ENCODE measurements at places on chromosomes 2 and 18.

- peak; percentile 85 for DNase-seq
These were observed 66.2 kb downstream of the CUL3 start for GRCh38 chr2:224518806-224519580.

DNA sequence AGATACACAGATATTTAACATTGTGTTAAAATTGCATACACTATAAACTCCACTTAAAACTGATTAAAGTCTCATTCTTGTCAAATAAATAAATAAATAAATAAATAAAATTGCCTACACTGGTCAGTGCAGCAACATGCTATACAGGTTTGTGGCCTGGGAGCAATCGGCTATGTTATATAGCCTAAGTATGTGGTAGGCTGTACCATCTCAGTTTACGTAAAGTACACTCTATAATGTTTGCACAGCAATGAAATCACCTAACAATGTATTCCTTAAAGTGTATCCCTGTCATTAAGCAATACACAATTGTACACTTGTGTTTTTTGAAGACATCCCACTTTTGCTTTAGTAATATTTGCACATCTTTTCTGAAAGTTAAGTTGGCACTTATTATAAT lies 337.7 kb upstream of the SETBP1 start:
- no peak for DNase-seq

- DNase-seq = no peak
These were observed 326.9 kb upstream of the TNP1 start for GRCh38 chr2:217186668-217187159.

GRCh38 chr2:232835687-232836208 lies 34.3 kb upstream of the SNORC start:
- DNase-seq = no peak

DNA sequence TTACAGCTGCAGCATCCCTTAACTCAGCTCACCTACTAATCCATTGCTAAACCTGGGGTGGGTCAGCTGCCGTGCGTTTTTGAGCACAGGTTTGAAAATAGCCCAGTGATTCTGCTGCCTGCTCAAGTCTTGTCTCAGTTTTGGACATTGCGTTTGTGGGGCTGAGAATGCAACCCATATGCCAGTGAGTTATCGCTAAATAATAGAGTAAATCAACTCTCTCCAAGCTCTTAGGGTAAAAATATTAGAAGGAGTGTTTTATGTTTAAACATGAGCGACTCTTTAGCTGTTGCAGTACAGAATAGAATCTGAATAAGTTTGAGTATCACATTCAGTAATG lies 2.1 kb downstream of the TSHZ1 start:
- no peak for DNase-seq

- DNase-seq = no peak
These were observed 111.8 kb downstream of the CELF4 start for GRCh38 chr18:37453752-37454151.

- DNase-seq = no peak
These were observed 112.1 kb downstream of the DTNB start for GRCh38 chr2:25561136-25561850.

DNA sequence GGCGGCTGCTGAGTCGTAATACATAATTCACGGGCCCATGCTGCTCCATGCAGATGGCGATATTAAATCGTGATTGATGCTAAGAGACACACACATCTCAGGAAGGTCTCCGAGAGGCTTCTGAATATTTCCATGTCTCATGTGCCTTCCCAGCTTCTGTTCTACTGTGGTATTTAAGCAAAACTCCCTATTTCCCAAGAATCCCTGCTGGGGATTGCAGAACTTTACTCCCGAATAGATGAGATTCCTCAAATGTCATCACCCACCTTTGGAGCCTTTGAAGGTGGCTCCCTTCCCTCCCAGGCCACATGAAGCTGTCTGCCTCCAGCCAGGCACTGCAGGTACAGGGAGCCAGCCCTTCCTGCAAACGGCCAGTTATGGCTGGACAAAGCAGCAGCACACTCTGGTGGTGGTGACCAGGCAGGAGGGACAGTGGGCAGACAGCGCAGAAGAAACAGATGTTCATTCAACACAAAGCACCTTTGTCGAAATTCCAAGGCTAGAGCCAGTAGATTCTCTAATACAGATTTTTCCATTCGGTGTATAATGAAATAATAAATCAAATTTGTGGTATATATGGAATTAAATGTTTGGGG lies 14.1 kb downstream of the NRP2 start:
- no peak for DNase-seq

DNA sequence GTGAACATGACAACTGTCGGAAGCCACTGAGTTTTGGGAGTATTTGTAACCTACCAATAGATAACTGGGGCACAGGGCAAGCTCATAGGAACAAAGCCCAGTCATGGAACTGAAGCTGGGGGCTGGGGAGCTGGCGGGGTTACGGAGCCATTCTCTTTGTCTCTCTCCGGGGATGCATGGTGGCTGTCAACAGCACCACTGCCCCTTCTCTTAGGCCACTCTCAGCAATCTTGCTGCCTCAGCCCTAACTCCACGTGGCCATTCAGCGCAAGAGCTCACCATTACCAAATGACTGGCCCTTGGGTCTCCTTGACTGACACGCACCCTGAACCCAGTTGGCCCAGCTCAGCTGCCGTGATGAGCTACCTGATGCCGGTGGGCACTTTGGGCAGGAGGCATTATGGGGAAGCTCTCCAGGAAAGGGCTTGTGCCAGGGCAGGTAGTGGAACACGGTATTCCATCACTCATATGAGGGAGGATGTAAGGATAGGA lies 33.6 kb upstream of the ODC1 start:
- DNase-seq = no peak

- no peak for DNase-seq
These were observed 80.6 kb downstream of the UXS1 start for GRCh38 chr2:106113361-106113966.

DNA sequence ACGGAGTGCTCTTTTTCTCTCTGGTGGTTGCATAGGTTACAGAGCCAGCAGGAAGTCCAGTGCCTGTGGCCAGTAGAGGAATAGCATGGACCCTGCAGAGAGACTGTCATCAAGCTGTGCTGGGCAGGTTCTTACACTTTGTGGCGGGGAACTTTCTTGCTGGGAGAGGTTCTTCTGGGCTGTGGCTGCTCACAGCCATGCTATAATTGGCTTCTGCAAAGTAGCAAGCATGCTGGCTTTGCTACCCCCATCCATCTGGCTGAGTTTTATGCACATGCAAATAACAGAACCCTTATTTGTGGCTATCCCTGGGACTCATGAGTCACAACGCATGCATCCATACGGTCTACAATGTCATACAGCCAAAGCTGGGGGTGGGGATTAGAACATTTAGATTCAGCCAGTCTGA lies 68.9 kb downstream of the PLCL1 start:
- DNase-seq = peak; percentile 37

DNA sequence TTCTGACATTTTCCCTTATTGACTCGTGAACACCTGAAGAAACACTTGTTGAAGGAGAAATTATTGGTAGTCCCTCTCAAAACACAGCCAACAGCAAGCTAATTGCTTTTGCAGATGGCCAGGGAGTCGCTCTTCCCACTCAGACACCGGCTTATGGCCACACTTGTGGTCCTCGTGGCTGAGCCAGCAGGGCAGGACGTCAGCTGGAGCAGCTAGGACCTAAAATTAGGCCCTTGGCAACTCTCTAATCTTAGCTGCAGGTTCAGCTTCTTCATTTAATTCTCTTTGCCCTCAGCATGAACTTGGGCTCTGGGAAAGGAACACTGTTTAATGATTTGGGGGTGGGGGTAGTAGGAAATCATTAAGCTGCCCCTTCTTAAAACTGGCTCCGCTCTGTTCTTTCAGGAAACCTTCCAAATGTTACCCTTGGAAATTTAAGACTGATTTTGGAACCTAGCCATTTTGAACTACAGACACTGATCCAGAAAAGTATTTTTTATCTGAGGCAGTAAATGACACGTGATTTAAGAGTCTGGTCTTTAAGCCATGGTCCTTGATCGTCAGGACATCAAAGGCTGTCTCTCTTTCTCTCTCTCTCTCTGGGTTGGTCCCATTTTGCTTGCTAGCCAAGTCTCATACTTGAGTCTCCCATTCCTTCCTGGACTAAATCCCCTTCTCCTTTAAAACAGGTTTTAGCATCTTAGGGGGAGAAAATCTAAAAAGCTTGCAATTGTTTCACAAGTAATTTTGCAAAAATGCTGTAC lies 77.5 kb downstream of the CDK15 start:
- no peak for DNase-seq

DNA sequence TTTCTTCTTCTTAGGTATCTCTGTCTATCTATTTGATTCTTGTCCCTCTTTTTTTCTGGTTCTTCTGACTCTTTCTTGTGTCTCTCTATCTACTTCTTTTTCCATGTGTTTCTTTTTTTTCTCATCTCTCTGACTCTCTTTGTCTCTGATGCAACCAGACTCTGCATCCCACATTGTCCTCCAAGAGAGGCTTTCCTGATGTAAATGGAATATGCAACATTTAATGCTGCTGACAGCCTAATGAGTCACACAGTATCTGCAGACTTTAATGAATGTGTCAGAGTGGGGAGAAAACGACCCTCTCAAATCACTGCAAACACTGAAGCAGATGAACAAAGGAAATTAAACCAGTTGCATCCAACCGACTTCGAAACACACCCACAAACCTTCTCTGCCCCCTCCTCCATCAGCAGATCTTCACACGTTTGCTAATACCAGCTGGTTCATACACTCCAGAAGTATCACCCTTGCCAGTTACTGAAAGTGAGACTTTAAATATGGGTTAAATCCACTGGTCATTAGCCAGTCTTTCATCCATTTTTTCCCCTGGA lies 351.5 kb downstream of the TXNL1 start:
- DNase-seq = peak; percentile 30

DNA sequence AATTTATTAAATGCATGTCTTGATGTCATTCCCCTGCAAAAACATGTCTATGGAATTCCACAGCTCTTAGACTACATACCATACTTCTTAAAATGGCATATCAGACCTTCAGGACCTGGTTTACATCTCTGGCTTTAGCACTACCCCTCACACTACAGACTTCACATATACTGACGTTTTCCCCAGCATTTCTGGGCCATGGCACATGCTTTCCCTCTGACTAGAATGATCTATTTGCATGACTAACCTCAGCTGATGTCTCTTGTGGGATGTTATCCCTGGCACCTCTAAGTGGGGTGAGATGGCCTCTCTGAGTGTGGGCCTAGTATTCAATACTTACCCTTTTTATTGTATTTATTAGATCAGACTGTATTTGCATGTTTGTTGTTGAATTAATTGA lies 381.6 kb downstream of the ERBB4 start:
- peak; percentile 68 for DNase-seq

GRCh38 chr18:62741118-62741566 lies 25.8 kb downstream of the PHLPP1 start:
- DNase-seq = peak; percentile 15

- DNase-seq = no peak
These were observed 187.6 kb upstream of the HNMT start for GRCh38 chr2:137776697-137777096.

DNA sequence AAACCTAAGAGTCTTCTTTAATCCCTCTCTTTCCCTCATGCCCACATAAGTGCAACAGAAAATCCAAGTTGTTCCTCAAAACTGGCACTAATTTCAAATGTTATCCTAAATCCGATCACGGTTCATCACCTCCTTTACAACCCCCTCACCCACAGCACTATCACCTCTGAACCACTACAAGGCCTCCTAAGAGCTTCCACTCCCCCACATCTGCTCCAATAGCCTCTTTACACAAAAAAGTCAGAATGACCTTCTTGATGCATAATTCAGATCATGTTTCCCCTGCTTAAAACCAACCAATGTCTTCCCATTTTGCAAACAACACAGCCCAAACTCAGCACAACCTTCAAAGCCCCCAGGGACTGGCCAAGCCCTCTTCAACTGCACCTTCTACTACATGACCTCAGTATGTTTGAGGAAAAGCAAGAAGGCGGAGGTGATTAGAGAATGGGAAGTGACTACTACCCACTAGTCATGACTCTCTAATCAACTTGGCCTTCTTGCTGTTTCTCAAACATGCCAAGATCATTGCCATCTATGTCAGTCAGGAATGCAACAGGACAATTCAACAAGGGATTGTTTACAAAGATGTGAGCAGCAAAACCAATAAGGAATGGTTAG lies 34.6 kb upstream of the GCC2 start:
- no peak for DNase-seq

DNA sequence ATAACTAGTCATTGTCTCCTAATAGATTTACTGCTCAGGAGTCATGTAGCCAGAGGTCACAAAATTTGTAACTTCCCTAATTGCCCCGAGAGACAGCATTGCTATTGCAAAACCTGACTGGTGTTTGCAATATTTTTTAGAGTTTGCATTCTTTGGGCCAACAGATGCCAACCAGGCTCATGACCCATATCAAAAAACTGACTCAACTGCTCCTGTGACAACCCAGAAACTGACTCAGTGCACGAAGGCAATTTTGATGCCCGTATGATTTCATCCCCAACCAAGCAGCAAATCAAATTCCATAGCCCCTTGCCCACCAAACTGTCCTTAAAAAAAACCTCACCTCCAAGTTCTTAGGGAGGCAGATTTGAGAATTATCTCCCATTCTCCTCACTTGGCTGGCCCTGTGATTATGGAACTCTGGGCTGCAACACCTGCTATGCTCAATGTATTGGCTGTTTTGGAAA lies 951.3 kb downstream of the TSN start:
- peak; percentile 1 for DNase-seq

- DNase-seq = peak; percentile 85
These were observed 91.0 kb downstream of the ICA1L start for GRCh38 chr2:202780514-202781021.

DNA sequence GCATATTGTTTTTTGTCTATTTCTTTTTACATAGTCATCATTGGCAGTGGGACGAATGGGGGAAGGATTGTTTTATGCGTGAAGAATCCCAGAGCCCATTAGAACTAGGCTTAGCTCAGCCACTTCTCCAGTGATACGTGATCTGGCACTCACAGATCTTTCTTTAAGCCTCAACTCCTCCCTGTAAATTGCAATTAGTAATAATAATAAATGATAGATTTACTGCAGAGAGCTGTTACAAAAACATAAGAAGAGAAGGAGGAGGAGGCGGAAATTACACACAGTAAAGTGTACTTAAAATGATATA lies 629.3 kb downstream of the NRXN1 start:
- no peak for DNase-seq

DNA sequence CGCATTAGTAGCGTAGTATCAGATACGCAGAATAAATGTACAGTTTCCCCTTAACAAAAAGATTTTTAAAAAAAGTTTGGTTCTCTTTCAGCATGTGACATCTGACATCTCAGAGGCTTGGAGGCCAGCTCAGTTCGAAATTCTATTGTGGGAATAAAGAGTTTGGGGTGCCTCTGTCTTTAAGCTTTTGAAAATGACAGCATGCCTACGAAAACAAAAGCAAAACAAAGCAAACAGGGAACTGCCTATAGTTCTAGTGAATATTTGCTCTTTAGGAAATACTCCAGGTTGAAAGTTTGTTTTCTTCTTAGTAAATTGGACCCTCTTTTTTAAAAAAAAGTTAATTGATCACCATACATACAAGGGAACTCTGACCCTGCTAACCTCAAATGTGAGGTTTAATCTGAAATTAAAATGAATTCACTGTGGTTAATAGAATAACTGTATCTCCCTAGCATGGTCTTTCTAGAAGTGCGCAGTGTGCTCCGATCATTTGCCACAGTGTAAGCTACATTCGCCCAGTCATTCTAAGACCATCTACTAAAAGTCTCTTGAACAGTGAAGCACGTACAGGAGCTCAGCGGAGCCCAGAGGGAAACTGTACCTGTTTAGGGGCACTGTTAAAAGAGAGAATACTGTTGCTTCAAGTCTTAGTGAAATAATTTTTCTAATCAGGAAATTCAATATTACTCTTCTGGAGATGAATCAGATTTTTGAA lies 347.0 kb upstream of the CDH2 start:
- no peak for DNase-seq
